ENCODE measurements at places on chromosomes 1 and 21.

GRCh38 chr1:219119839-219120238, 53.8 kb upstream of the LYPLAL1 start:
- no peak for DNase-seq

- DNase-seq: no peak
Measured at GRCh38 chr1:185555743-185556142, 178.4 kb upstream of the HMCN1 start.

GRCh38 chr1:98490099-98490498, 171.4 kb upstream of the SNX7 start:
- DNase-seq: no peak

DNA sequence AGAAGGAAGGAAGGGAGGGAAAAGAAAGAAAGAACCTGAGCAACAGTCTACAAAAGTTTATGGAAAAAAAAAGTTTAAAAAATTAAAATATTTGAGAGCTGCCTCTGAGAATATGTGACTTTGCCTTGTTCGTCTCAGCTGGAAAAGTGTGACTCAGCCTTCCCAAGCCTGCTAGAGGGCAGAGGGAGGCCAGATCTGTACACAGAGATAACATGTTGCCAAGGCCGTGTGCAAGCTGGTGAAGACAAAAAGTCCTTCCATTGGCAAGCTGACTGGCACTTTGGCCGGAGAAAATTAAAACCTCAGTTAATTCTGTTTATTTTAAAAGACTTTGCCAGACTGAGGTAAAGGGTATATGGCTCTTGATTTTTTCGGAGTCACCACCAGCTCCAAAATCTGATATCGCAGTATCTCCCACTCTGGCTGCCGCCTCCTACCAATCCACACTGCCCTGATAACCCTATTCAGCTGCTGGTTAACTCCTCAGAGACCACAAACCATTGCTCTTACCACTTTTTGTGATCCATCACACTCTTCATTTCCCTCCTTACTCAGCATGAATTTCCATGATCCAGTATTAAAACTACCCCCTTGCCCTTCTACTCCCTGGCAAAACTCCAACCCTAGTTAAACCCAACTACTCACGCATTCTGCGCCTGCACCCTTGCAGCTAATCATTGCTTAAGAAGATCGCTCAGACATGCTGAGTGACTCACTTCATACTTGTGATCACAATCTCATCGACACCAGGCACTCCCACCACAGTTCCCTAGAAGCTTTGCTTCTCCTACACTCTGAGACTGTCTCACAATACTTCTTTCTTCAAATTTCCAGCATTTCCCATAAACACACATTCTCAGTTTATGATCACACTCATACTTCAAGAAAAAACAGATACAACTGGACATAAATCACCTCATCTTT, 5.7 kb upstream of the PPP1R15B start:
- no peak for DNase-seq

DNA sequence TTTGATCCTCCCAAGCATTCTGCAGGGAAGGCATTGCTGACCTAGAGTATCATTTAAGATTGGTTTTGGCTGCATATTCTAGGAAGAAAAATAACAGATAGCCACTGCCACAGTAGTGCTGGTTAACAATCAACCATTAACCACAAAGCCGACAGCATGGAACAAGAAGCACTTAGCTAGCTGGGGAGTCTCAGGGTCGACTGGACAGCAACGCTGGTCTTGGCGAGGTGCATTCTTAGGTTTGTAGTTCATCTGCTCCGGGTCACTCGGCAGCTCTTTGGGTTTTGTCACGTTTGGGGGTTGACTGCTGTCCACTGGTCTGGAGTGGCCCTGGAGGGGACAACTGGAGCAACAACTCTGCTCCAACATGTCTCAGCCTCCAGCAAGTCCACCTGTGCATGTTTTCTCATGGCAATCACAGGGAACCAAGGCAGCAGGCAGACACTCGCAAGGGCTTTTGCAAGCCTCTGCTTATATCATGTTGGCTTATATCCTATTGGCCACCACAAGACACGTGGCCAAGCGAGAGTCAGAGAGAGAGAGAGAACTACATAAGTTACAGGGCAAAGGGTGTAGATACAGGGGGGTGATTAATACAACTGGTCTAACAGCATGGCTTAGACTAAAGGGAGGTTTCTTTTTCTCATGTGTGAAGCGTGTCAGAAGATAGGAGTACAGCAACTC, 99.5 kb downstream of the LACTBL1 start:
- no peak for DNase-seq
